ENCODE measurements at places on chromosomes 1 and 21.

GRCh38 chr1:169741666-169742394 is 8.0 kb upstream of the SELE start:
- DNase-seq: peak; percentile 13

DNA sequence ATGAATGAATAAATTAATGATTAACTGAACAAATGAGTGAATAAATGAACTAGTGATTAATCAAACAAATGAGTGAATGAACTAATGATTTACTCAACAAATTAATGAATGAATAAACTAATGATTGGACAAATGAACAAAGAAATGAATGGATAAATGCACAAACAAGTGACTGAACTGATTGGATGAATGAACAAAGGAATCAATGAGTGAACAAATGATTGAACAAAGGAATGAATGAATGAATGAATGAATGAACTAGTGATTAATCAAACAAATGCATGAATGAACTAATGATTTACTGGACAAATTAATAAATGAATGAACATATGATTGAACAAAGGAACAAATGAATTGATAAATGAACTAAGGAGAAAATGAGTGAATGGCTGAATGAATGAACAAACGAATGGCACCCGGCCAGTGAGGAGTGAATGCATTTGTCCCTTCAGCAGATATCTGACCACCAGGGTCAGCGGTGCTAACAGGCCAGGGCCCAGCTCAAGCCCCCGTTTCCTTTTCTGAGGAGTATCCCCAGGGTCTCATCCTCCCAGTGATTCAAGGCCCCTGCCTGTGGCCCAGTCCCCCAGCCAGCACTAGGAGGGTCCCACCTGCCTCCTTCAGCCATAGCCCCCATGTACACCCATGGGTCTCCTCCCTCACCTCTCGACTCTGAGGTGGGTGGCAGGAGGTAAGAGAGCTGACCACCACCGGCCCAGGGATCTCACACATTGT is 49.9 kb downstream of the WNT9A start:
- peak; percentile 26 for DNase-seq

DNA sequence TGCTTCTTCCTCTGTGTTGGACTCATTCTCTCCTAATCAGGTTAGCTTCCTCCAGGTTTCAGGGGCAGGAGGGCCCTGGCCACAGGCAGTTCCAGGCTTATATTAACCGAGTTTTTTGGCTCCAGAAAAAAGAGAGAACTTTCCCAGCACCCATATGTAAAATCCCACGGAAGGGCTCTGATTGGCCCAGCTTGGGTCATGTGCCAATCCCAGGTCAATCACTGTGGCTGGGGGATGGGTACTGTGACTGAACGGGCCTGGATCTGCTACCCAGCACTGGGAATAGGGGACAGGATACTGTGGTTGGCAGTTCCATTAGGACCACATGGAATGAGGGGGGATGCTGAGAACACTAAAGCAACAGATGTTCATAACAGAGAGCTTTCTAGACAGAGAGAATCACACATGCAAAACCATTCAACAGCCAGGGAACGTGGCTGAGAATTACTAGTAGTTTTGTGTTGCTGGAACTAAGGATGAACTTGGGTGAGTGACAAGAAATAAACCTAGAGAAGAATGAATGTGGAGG is 51.1 kb upstream of the NEK2 start:
- DNase-seq: no peak

- no peak for DNase-seq
Observed at GRCh38 chr1:89200663-89201062, 1.9 kb upstream of the GBP4 start.

- peak; percentile 45 for DNase-seq
Observed at GRCh38 chr1:26234644-26235370, 807 bp downstream of the CEP85 start.

DNA sequence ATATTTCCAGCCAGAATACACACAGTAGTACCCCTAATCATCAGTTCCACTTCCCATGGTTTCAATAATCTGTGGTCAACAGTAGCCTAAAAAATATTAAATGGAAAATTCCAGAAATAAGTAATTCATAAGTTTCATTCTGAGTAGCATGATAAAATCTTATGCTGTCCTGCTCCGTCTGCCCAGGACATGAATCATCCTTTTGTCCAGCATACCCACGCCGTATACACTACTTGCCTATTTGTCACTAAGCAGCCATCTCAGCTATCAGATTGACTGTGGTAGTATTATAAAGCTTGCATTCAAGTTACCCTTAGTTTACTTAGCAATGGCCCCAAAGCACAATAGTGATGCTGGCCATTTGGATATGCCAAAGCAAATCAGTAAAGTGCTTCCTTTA is 118.7 kb downstream of the SLC5A9 start:
- no peak for DNase-seq

DNA sequence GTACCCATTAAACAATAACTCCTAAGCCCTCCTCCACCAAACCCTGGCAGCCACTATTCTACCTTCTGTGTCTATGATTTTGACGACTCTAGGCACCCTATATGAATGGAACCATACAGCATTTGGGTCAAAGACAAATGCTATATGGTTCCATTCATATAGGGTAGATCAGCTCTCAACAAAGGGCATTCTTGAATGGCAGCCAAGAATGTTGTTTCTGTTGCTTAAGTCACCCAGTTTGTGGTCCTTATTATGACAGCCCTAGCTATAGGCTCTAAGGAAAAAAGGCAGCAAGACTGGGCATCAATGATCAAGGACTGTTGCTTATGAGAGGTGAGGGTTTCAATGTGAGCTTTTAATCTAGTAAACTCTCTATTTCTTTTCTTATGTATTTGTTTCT is 4.7 kb upstream of the SLC5A9 start:
- no peak for DNase-seq

- DNase-seq: peak; percentile 69
Observed at GRCh38 chr1:40861224-40862003, 749 bp downstream of the CITED4 start.

DNA sequence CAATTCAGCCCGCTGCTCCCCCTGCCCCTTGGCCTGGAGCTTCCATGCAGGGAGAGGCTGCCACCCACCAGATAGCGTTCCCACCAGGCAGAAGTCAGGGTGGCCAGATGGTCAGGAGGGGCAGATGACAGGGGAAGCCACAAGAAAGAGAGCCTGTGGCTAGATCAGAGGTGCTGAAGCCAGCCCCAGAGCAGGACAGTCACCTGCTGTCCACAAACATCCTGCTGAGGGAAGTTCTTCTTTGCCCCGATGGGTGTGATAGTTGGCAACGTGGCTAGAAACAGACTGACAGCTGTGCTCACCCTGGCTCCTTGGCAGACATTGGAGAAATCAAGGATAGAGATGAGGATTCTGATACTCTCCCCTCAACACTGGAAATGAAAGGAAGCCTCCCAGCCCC is 27.2 kb upstream of the SRP9 start:
- no peak for DNase-seq

GRCh38 chr1:206705726-206706297 is 21.1 kb downstream of the MAPKAPK2 start:
- DNase-seq: no peak

DNA sequence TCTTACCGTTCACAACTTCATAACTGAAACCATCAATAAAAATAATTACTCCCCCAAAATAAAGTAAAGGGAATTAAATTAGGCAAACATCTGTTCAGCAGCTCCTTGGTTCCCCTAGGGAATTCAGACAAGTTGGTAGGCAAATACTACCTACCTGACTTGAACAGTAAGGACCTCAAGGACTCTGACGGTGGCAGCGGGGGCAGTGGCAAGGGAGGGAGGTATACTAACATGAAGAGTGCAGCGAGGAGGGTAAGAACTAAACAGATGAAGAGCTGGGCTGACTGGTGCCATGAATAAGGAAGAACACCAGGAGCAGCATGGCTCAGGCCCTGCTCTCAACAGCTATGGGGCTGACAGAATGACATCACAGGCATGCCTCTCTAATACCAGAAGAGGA is 33.1 kb downstream of the MTOR start:
- DNase-seq: no peak

DNA sequence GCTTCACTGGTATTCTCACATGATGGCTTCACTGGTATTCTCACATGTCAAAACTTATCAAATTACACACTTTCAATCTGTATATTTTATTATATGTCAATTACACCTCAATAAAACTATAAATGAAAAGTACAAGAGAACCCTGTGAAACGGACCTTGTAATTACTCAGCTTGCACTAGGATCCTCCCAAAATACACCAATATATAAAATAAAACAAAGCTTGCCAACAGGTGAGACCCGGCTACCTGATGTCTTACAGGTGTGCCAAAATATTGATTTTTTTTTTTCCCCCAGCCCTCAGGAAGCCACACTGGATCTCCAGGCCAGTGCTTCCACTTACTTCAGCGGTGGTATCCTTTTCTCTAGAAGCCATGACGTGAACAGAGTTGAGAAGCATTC is 22.9 kb downstream of the PIK3C2B start:
- no peak for DNase-seq

- no peak for DNase-seq
Observed at GRCh38 chr1:171014880-171015279, 75.8 kb upstream of the FMO3 start.

DNA sequence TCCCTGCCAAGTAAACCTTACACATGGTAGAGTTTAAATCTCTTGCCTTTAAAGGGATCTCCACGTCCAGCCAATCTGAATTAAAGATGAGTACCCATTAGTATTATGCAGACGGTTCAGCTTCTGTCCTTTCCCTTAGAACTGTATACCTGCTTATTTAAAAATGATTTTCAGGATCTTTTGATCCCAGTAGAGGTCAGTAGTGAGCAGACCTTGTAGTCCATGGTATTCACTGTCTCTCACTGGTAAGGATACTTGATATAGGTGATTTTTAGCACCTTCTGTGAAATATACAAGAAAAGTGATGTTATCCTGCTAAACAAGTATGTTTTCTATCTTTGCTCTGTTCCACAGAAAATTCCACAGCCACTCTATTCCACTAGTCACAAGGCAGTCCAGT is 1211.6 kb upstream of the ADGRL4 start:
- DNase-seq: peak; percentile 62

- DNase-seq: peak; percentile 80
Observed at GRCh38 chr1:15949453-15950245, 26.3 kb downstream of the ZBTB17 start.

DNA sequence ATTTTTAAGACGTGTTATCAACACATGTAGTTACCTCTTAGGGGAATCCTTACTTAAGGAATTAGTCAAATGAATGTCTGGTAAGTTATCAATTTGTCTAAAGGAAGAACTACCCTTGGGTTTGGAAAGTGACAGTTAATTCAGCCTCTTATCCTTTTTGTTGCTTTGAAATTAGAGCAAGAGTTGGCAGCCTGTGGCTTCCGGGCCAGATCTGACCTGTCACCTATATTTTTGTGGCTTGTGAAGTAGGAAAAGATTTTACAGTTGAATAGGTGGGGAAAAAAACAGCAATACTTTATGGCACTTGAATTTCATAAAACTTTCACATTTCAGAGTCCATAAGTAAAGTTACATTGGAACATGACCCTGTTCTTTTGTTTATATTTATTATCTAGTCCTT is 5.5 kb downstream of the MRPS6 start:
- DNase-seq: no peak

DNA sequence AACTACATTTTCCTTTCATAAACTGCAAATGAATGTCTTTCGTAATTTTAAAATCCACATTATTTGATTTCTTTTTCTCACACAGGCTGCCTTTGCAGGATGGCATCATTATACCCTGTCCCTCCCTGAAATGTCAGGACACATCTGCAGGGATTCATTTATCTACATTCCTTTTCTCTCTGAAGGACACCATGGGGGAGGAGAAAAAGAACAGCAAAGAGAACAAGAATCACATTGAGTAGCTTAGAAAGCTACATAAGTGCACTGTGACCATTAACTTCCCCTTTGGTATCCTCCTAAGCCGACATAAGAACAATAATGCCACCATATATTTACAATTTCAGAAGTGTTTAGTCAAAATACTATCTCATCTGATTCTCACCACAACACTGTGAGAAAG is 129.5 kb downstream of the PIGK start:
- DNase-seq: no peak

- DNase-seq: peak; percentile 63
Observed at GRCh38 chr1:32742956-32743355, 40.4 kb upstream of the SYNC start.

DNA sequence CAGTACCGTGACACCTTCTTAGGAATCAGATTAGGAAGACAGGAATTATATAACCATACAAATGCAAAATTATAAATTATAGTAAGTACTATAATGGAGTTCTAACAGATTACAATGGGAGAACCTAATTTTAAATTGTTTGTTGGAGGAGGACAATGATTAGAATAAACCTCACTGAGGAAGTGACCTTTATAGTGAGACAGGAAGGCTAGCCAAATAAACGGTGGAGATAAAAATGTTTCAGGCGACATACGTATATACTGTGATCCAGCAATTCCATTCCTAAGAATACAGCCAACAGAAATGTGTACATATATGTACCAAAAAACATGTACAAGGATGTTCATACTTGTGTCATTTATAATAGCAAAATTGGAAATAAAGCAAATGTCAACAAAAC is 15.2 kb downstream of the SYNJ1 start:
- DNase-seq: no peak

GRCh38 chr1:204308023-204308628 is 51.6 kb downstream of the PLEKHA6 start:
- no peak for DNase-seq

- no peak for DNase-seq
Observed at GRCh38 chr21:15052459-15052763, 12.4 kb downstream of the NRIP1 start.

DNA sequence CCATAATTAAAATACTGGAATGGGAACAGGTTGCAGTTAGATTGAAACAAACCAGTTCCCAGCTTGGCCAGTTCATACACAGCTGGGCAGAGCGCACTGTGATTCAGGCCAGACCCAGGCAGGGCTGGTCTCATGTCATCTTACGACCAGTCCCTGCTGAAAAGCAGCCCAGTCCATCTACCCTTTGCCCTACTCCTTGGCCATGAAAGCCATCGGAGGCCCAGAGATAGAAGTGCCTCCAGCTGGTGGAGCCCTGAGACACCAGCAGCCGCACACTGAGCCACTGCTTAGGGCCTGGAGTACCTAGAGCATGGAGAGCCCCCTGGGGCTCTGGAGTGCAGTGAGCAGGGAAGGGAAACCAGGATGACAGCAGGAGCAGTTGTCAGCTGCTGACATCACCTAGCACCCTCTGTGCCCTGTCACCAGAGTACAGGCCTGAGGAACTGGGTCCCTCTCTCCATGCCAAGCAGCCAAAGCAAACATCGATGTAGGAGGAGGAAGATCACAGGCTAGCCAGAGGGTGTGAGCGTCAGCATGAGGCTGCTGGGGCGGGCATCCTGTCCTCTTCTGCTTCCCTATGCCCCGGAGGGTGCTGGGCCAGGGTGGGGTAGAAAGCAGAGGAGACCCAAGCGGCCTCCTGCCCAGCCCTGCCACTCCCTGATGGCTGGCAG is 34.2 kb upstream of the TMEM125 start:
- DNase-seq: no peak

DNA sequence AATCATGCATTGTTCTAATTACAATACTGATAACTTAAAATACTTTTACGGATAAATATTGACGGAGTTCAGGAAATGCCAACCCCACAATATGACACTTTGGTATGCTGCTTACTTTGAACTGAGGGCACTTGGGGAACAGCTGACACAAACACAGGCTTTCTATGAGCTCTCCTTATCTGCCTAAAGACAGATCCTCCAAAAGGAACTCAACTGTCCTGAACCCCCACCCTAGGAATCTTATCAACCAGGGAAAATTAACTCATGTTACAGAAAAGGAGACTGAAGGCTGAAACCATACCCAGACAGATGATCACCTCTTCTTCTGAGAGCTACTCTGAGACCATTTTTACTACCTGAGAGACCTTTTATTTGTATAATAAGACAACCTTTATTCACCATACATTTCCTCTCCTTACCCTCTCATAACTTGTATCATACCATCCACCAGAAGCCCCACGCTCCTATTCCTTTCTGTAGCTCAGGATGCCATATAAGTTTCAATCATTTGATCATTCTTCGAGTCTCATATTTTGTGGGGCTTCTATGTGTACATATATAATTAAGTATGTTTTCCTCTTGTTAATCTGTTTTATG is 239.5 kb downstream of the FAF1 start:
- no peak for DNase-seq

All from kidney (tissue), 22 donors.